ENCODE measurements at places on chromosomes 5 and 9.

GRCh38 chr9:127915801-127916719 is 781 bp downstream of the ST6GALNAC4 start:
- no peak for DNase-seq

- DNase-seq = no peak
Observed at GRCh38 chr5:132475497-132475882, 15.1 kb downstream of the IRF1 start.

GRCh38 chr5:74041913-74042312 is 415.9 kb downstream of the ARHGEF28 start:
- no peak for DNase-seq

- no peak for DNase-seq
Observed at GRCh38 chr5:98804066-98804465, 30.6 kb downstream of the RGMB start.

DNA sequence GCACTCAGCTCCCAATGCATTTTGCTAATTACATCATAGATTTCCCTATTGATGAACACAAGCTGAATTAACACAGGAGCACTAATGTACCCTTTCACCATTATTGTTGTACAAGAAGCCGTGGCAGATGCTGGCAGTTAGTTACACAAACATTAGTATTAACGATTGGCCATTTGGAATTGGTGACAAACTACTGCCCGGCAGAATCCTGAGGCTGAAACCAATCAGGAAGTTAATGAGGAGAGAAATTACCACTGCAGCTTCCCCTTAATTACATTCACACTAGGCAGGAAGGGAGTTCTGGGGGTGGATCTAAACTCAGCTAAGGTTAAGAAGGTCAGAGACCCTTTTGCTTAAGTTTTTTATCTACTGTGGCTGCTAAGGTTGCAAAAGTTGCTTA is 9.6 kb upstream of the DMRT3 start:
- DNase-seq = no peak

DNA sequence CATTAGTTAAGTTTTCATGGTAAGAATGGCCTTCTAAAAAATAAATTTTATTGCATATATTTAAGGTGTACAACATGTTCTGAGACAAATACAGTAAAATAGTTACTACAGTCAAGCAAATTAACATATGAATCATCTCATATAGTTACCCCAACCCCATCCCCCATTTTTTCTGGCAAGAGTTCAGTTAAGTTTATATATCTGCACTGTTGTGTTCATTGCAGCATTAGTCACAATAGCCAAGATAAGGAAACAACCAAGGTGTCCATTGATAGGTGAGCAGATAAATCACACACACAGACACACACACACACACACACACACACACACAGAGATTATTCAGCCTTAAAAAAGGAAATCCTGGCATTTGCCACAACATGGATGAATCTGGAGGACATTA is 37.2 kb upstream of the OTULIN start:
- no peak for DNase-seq

GRCh38 chr5:81817980-81818379 is 67.1 kb upstream of the SSBP2 start:
- no peak for DNase-seq
